PC-3 (cell line): ENCODE measurements at places on chromosomes 4 and X.

DNA sequence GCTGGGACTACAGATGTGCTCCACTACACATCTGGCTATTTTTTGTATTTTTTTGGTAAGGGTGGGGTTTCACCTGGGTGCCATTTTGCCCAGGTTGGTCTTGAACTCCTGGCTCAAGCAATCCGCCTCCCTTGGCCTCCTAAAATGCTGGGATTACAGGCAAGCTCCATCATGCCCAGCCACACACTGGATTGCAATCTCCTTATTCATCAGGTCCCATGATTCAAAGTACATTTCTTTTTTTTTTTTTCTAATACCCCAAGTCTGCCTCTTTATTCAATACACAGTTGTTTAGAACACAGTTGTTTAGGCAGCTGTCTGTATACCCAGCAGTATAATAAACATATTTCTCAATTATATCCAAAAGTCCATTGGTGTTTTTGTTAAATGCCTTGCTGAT is 130.3 kb upstream of the ARSJ start:
- no peak overlapping the region for H3K27ac ChIP-seq
- 0 out of 2 replicates have a peak, but pooled peaks cover 6% of the 10 kb centered on the region for H3K4me1 ChIP-seq
- H3K27me3 ChIP-seq = no peaks in the 10 kb centered on the region
- H3K36me3 ChIP-seq = no peaks in the 10 kb centered on the region
- H3K4me3 ChIP-seq = no peak overlapping the region

DNA sequence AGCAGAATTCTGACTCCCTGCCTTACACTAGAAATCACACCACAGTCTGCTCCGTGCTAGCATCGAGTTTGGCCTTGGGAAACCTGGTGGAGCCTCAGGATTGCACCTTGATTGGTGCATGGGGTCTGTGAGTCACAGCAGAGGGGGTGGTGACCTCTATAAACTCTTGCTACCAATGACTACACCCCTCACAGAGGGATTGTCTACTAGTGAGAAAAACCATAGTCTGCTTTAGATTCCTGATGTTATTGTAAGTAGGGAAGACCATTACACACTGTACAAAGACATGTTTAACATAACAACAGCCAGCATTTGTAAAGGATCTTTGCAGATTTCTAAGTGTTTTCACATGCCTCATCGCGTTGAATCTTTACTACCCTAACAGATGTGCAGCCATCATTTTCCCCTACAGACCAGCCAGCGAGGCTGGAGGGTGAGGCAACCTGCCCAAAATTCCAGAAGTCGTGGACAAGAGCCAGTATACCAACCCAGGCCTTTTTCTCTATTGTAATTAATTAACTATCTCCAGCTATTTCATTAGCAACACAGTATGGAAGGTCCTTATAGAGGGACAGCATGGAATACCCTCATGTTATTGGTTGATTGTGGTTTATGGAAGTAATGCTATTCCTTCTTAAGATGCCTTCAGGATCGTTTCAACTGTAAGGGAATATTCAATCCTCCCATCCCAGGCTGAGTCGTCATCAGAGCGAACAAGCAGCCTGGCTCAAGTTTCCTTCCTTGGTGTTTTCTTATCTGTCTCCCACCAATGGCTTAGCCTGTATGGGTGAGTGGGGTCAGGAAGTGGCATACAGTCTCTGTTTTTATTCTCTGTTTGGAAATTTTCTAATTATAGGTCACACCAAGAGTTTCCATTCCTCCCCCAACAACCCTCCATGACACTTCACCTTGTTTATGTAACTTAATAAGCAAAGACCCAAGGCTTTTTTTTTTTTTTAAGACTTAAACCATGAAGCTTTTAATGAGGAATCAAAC is 55.9 kb upstream of the KDR start:
- no peaks in the 10 kb centered on the region for H3K36me3 ChIP-seq
- no peaks in the 10 kb centered on the region for H3K27me3 ChIP-seq
- no peak overlapping the region for H3K27ac ChIP-seq
- DNase-seq = peak; percentile 35
- no peak overlapping the region for H3K4me3 ChIP-seq

GRCh38 chr4:98501383-98501782 is 157.0 kb downstream of the TSPAN5 start:
- peaks cover 16% of the 10 kb centered on the region for H3K36me3 ChIP-seq
- DNase-seq = peak; percentile 43

GRCh38 chr4:189385579-189385978 is 555.1 kb upstream of the FRG1 start:
- no peak for DNase-seq
- no peak overlapping the region for H3K4me3 ChIP-seq
- H3K36me3 ChIP-seq = no peaks in the 10 kb centered on the region
- no peaks in the 10 kb centered on the region for H3K27me3 ChIP-seq
- no peak overlapping the region for H3K27ac ChIP-seq
- no peaks in the 10 kb centered on the region for H3K4me1 ChIP-seq

DNA sequence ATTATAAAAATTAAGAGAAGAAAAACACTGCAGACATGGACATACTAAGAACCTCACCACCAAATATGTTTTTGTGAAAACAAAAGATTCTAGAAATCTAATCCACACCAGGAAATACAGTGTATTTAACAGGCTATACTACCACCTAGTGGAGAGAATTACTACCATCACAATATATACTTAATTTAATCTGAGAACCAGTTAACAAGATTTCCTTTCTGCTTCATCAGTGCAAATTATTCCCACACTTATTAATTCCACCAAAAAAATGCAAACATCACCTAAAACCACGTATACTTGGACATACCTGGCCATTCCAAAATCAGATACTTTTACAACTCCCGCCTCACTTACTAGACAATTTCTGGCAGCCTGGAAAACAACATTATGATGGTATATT is 7.0 kb upstream of the TXK start:
- peaks cover under 1% of the 10 kb centered on the region; the same call in 1 of the 2 replicates for H3K4me1 ChIP-seq
- H3K27ac ChIP-seq = no peak overlapping the region
- peak; percentile 66 for DNase-seq
- H3K4me3 ChIP-seq = no peak overlapping the region

GRCh38 chr4:148693913-148694649 is 251.9 kb upstream of the NR3C2 start:
- H3K4me1 ChIP-seq = no peaks in the 10 kb centered on the region
- no peak for DNase-seq
- H3K27me3 ChIP-seq = no peaks in the 10 kb centered on the region
- H3K4me3 ChIP-seq = no peak overlapping the region
- no peaks in the 10 kb centered on the region for H3K36me3 ChIP-seq

DNA sequence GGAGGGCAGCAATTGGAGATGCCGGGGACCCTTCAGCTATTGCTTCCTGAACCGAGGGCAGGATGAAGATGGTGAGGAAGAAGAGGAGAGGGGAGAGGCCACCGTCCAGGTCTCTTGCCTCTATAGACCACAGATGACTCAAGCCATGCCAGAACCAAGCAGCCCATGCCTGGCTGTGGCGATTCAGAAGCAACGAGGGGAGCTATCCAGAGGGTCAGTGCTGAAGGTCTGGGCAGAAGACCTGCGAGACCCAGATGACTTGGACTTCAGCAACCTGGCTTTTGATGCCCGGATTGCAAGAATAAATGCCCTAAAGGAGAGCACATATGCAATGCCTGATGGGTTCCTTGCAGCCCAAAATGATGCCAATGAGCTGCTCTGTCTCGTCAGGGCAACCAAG is 70.2 kb upstream of the PRPS2 start:
- DNase-seq = peak; percentile 16
- H3K4me3 ChIP-seq = no peak overlapping the region
- 0 out of 2 replicates have a peak, but pooled peaks cover 5% of the 10 kb centered on the region for H3K27me3 ChIP-seq
- H3K27ac ChIP-seq = no peak overlapping the region
- no peaks in the 10 kb centered on the region for H3K4me1 ChIP-seq

- no peak within 1 kb of the TSS for H3K27ac ChIP-seq
- no peaks in the 10 kb centered on the region for H3K36me3 ChIP-seq
- H3K27me3 ChIP-seq = no peaks in the 10 kb centered on the region
- no peak for DNase-seq
Measured at GRCh38 chrX:78327370-78328086, at the start of gene CYSLTR1. TSS of gene CYSLTR1 (minus strand) at chrX:78327611. CDS start at chrX:78273746, 53,865 bp downstream.

DNA sequence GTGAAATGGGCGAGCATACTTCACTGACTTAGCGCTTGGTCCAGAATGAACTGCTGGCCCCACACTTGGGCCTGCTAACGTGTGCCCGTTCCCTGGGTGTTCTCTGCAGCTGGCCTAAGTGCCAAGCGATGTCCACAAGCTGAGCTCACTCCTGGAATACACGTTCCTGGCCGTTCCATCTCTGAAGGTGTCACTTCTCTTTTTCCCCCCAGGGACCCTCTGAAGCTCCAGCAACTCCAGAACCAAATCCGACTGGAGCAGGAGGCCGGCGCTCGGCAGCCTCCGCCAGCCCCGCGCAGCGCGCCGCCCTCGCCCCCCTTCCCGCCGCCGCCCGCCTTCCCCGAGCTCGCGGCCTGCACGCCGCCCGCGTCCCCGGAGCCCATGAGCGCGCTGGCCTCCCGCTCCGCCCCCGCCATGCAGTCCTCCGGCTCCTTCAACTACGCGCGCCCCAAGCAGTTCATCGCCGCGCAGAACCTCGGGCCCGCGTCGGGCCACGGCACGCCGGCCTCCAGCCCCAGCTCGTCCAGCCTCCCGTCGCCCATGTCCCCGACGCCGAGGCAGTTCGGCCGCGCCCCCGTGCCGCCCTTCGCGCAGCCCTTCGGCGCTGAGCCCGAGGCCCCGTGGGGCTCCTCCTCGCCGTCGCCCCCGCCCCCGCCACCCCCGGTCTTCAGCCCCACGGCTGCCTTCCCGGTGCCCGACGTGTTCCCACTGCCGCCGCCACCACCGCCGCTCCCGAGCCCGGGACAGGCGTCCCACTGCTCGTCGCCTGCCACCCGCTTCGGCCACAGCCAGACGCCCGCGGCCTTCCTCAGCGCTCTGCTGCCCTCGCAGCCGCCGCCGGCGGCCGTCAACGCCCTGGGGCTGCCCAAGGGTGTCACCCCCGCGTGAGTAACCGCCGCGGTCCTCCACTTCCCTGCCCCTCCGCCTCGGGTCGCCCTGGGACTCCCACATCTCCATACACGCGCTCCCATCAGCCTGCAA is 132.3 kb downstream of the CBR4 start:
- H3K36me3 ChIP-seq = peaks cover 24% of the 10 kb centered on the region
- no peaks in the 10 kb centered on the region for H3K4me1 ChIP-seq
- no peak overlapping the region for H3K27ac ChIP-seq
- no peak for DNase-seq
- no peak overlapping the region for H3K4me3 ChIP-seq

GRCh38 chr4:185364886-185365285 is 30.8 kb downstream of the LRP2BP start:
- no peaks in the 10 kb centered on the region; the same call in 1 of the 2 replicates for H3K36me3 ChIP-seq
- H3K4me3 ChIP-seq = no peak overlapping the region
- no peak for DNase-seq
- H3K27me3 ChIP-seq = no peaks in the 10 kb centered on the region
- H3K27ac ChIP-seq = no peak overlapping the region

DNA sequence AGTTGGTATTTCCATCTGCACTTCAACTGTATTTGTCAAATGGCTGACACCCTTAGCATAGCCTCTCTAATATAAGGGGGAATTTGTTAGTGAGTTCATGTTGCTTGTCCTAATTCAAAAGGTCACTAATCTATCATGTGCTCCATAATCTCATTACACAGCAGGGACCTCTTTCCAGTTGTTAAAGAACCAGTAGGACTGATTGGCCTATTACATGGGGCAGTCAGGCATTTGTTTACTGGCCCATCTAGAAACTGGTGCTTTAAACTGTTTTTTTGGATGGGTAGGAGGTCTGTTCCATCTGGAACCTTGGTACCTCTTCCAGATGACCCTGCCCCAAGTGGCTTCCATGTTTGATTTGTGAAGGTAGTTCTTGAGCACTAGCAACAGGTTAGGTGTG is 11.4 kb downstream of the ANK2 start:
- H3K27me3 ChIP-seq = no peaks in the 10 kb centered on the region
- no peak for DNase-seq
- H3K36me3 ChIP-seq = no peaks in the 10 kb centered on the region
- H3K4me3 ChIP-seq = no peak overlapping the region
- peaks cover 14% of the 10 kb centered on the region for H3K4me1 ChIP-seq
- no peak overlapping the region for H3K27ac ChIP-seq

DNA sequence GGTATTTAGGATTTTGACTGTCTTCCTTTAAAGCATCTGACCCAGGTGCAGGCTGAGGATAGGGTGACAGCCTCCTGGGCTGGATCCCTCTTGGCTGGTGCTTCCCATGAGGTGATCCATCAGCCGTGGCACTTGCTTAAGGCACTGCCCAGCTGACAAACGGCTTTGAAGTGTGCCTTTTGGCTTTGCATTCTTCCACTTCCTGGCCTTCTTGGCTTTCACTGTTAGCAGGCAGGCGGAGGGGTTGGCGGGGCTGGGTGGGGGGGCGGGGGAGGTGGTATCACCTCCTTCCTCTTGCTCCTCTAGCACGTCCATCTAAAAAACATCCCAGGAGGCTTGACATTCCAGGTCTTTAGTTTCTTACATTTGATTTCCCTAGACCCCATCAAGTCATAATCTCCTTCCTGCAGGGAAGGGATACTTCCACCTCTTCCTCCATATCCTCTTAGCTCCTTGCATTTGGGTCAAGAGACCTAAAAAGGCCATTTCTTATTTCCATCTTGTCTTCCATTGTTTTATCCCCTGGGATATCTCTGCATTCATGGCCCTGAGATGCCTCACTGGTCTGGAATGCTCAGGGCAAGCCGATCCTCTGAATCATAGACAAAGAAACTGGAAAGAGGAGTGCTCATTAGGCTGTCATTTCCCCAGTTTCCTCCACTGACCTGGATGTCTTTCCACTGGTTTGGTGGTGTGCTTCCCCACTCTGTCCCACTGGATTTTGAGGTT is 11.3 kb upstream of the APLN start:
- H3K4me1 ChIP-seq = peaks cover 52% of the 10 kb centered on the region
- no peaks in the 10 kb centered on the region for H3K36me3 ChIP-seq
- peak overlapping the region; percentile 51; the same call in 1 of the 2 replicates for H3K4me3 ChIP-seq
- peak overlapping the region; percentile 68 for H3K27ac ChIP-seq
- H3K27me3 ChIP-seq = no peaks in the 10 kb centered on the region

- no peak for DNase-seq
- no peak overlapping the region for H3K27ac ChIP-seq
- H3K27me3 ChIP-seq = no peaks in the 10 kb centered on the region
- no peaks in the 10 kb centered on the region for H3K36me3 ChIP-seq
Measured at GRCh38 chr4:177080388-177080787, 229.3 kb upstream of the NEIL3 start.

DNA sequence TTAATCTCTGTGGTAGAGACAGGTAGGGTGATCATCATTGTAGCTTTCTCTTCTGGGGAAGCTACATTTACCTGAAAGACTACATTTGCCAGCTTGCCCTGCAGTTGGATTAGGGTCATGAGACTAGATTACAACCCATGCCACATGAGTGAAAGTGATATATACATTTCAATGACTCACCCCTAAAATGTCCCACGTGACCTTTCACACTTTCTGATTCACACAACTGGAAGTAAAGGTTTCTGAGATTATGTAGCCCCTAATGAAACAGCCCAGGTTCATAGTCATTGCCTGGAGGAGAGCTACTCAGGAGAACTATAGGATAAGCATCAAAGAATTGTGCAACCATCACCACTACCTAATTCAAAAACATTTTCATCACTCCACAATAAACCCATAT is 17.8 kb downstream of the PDCL2 start:
- peak; percentile 53 for DNase-seq
- H3K27me3 ChIP-seq = no peaks in the 10 kb centered on the region
- H3K36me3 ChIP-seq = no peaks in the 10 kb centered on the region
- peaks cover under 1% of the 10 kb centered on the region; the same call in 1 of the 2 replicates for H3K4me1 ChIP-seq
